ENCODE measurements at places on chromosomes 5 and 9.

DNA sequence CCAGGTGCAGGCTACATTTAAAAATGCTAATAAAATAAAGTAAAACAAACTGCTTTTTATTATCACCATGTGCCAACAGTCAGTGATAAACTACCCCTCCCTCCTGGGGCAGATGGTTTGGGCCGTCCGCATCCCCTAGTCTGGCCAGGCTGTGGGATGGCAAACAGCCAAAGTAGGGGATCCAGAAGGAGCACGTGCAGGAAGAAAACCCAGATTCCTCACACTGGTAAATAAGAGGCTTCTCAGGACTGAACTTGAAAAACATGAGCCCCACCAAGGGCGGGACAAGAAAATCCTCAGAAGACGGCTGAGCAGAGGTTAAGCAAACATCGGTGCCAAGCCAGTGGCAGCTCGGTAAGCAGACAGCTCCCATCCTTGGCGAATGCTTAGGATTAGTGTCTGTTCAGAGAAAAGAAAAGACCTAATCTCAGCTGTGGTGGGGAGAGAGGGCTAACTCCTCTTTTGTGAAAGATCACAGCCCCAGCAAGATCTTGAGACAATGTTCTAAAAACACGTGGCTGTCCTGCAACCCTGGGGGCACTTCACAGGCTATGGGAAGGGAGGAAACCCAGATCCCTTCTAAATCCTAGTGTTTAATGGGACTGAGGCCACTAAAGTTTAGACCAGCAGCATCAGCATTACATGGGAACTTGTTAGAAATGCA is 46.5 kb upstream of the GDNF start:
- DNase-seq = no peak

DNA sequence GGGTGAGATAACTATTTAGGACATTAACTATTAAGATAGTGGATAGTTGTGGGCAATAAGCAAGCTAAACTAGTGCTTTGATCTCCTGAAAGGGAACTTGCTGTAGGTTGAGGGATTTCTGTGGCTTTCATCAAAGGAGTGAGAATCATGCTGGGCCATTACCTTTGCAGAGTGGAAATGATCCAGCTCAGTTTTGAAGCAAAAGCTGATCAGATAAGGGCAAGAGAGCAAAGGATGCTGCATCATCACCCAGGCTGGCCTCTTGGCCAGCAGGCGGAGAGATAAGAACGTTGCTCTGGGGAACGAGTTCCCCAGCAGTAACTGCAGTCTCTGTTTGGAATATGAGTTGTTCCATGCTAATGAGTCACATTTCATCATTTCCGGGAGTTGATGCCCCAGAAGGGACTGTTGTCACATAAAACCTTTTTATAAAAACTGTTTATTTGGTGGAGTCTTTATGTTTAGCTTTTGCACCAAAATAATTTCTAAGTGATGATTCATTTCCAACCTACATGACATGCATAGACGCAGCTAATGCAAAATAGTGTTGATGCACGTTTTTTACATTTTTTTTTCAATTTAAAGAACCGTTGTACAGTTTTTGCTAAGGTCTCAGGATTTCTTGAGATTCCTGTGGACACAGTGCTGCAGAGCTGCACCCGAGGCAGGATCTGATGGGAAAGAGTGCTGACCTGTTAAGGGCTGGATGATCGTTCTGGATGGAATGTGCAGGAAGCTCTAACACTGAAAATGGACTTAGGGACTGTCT is 99.3 kb downstream of the ACTBL2 start:
- peak; percentile 39 for DNase-seq

DNA sequence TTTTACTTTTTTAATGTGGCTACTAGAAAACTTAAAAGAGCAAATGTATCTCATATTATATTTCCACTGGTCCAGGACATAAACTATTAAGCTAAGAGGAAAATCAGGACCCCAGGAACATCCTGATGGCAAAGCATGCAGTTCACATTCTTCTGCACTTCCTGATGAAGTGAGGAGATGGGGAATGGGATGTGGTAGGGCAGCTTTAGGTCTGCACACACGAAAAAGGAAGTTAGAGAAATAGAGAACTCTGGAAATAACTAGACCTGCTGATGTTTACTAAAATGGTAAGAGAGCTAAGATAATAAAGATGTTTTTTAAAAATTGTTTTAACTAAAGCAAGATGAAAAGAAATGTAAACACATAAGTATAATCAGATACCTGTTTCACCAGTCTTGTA is 39.7 kb upstream of the NIPBL start:
- no peak for DNase-seq

DNA sequence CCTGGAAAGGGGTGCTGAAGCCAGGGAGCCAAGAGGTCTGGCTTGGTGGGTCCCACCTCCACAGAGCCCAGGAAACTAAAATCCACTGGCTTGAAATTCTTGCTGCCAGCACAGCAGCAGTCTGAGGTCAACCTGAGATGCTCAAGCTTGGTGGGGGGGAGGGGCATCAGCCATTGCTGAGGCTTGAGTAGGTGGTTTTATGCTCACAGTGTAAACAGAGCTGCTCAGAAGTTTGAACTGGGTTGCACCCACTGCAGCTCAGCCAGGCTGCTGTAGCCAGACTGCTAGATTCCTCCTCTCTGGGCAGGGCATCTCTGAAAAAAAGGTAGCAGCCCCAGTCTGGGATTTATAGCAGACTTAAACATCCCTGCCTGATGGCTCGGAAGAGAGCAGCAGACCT is 55.5 kb upstream of the FBXL17 start:
- DNase-seq = no peak

GRCh38 chr5:174410716-174411478 is 313.5 kb upstream of the MSX2 start:
- DNase-seq = no peak

- no peak for DNase-seq
Observed at GRCh38 chr9:4590430-4591122, 71.5 kb upstream of the PLPP6 start.

DNA sequence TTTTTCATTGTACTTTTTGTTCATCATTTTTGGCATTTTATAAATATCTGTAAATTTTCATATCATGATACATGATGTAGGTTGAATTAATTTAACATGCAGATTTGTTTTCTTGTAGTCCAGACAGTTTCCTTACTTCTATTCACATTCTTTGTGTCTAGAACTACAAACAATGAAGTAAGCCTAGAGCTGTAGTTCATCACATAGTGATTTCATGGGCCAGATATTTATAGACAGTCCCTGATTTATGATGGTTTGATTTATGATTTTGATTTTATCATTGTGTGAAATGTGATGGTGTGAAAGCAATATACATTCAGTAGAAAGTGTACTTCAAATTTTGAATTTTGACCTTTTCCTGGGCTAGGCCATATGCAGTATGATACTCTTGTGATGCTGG is 139.0 kb downstream of the ARHGEF28 start:
- no peak for DNase-seq

DNA sequence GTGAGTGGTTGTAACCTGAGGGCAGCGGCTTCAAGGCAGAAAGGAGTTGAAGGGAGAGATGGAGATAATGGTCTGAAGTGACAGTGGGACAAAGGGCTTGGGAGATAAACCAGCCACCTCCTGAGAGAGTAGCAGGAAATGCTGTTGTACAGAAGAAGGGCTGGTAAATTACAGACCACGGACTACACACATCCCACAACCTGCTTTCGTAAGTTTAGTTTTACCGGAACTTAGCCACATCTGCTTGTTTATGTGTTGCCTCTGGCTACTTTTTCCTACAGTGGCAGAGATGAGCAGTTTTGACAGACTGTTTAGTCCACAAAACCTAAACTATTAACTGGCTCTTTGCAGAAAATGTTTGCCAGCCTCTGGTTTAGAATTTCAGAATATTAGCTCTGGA is 269.5 kb downstream of the ARHGEF28 start:
- DNase-seq = no peak

- DNase-seq = no peak
Observed at GRCh38 chr5:141945511-141946051, 12.4 kb downstream of the PCDH12 start.

- no peak for DNase-seq
Observed at GRCh38 chr5:76737846-76738245, 21.9 kb downstream of the F2R start.

DNA sequence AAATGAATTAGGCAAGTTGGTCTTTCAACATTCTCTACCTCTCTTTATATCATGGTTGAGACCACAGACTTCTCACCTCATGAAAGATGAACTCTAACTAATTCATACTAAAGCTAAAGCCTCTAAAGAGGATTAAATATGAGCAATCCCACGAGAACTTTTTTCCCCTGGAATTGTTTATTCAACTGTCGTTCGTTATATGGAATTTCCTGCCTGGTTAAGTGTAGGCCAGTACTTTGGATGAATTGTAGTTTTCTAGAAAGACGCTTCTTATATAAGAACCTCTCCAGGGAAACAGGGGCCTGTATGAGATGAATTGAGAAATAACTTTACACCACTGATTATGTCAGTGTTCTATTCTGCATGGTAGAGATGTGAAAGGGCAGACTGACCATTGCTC is 42.9 kb downstream of the PDCD1LG2 start:
- DNase-seq = no peak

- no peak for DNase-seq
Observed at GRCh38 chr9:113659039-113659438, 195.5 kb downstream of the RGS3 start.

DNA sequence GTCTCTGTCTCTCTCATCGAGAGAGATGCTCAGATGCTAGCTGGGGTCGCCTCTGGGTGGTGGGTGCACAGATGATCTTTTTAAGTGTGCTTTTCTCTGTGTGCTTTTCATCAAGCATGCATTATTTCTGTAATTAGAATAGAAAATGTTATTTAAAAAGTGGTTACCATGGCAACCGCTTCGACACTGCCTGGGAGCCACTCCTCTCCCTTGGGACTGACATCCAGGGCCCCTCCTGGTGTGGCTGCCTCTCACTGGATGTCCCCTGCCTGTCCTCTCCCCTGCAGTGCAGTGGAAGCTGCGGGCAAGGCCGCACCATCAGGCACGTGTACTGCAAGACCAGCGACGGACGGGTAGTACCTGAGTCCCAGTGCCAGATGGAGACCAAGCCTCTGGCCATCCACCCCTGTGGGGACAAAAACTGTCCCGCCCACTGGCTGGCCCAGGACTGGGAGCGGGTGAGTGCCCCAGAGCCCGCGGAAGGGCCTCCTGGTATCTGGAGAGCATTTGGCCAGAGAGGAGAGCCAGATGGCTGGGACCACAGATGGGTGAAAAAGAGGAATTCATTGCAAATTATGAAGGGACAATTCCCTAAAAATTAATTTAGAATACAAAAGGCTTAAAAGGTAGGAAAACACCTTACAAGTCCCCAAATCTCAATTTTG is 34.7 kb downstream of the ADAMTSL2 start:
- no peak for DNase-seq

DNA sequence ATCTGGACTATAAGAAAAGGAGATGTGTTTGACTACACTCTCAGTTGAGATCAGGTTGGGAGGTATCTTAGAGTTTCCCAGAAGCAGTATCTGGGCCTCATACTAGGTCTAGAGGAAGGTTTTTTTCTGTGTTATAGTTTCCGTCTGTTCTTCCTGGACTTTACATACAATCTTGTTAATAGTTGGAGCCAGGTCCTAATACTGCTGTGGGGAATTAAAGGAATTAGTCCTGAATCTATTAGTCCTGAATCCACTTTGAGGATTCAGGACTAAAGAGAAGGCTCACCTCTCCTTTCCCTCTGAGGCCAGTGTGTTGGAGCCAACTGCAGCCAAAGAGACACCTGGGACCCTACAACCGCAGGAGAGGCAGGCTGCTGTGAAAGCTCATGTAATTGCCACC is 445.7 kb upstream of the CLINT1 start:
- DNase-seq = no peak

DNA sequence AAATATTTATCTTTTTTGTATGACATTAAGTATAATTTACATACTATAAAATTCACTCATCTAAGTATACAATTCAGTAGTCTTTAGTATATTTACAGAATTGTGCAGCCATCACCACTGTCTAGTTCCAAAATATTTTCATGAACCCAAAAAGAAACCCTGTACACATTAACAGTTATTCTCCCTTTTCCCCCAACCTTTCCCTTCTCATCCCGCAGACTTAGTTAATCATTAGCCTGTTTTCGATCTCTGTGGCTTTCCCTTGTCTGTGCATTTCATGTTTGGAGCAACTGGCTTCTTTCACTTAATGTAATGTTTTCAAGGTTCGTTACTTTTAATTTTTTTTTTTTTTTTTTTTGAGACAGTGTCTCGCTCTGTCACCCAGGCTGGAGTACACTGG is 37.5 kb downstream of the MTREX start:
- no peak for DNase-seq

Data from stimulated activated CD8-positive, alpha-beta memory T cell treated with anti-CD3 and anti-CD28 coated beads, Interleukin-7, amount 100 ng/mL, for 48 hours (primary cell).